Left ventricle myocardium inferior (tissue), 1 donor: ENCODE measurements at places on chromosomes 12 and 14.

DNA sequence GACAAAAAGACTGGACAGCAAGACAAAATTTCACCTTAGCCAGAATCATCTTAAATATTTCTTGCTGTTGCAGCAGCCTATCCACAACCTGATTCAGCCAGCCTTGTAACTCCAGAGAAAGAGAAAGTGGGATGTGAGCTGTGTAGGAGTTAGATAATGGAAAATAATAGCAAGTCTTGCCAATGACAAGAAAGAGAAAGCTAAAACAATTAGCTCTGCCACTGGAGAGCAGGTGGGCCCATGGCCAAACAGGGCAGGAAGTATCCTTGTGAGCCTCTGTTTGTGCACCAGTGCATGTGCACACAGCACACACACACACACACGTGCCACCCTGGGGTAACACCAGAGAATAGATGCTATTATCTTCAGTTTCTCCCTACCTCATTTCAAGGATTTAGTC, 106.0 kb upstream of the CCDC196 start:
- DNase-seq: no peak

DNA sequence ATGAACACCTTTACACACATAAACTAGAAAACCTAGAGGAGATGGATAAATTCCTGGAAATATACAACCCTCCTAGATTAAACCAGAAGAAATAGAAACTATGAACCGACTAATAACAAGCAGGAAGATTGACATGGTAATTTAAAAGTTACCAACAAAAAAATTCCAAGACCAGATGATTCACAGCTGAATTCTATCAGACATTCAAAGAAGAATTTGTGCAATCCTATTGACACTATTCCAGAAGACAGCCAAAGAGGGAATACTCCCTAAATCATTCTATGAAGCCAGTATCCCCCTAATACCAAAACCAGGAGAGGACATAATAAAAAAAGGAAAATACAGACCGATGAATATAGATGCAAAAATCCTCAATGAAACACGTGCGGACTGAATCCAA, 102.6 kb upstream of the KRR1 start:
- no peak for DNase-seq

DNA sequence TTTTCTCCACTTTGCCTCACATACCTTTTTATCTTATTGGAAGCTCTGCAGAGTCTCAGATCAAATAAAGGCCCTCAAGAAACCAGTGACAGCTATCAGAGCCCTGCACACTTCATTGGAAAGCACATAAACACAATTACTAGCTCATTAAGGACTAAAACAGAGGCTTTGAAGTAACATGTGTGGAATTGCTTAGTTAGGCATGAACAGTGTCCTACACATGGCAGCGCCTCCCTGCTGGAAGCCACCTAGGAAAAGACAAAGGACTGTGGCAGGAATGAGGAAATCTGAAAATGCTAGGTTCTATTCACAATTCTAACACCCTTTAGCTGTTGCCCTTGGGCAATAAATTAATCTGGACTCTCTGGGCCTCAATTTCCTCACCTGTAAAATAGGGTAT, 89.4 kb downstream of the SUDS3 start:
- no peak for DNase-seq

GRCh38 chr12:126051611-126052107, 986.4 kb downstream of the AACS start:
- DNase-seq: no peak

DNA sequence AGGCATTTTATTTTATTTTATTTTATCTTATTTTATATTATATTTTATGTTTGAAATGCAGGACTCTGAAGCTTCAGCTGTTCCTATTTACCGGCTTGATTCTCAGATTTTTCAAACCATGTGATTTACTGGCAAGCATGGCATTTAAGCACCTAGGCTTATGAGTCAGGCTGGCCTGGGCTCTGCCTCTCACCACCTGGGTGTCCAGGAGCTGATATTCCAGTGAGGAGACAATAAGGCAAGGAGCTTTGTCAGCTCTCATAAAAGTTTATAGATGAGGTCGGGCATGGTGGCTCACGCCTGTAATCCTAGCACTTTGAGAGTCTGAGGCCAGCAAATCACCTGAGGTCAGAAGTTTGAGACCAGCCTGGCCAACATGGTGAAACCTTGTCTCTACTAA, 2.1 kb downstream of the DAO start:
- DNase-seq: no peak

DNA sequence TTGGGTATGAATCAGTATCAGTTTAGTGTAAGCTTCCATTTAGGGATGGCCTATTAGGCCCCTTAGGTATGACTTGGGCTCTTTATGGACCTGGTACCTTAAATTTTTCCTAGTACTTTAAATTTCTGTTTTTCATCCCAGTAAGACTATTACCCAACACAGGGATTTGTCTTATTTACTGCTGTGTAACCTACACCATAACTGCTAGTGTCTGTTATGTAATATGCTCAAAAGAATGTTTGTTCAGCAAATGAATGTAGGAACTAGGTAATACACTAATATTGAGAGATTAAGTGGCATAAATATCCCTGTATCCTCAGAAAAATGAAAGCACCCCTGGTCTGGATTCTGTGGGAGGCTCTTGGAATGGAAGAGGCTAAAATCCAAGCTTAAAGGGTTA, 63.7 kb upstream of the YARS2 start:
- DNase-seq: no peak

GRCh38 chr12:82955043-82955442, 268.3 kb downstream of the TMTC2 start:
- no peak for DNase-seq

DNA sequence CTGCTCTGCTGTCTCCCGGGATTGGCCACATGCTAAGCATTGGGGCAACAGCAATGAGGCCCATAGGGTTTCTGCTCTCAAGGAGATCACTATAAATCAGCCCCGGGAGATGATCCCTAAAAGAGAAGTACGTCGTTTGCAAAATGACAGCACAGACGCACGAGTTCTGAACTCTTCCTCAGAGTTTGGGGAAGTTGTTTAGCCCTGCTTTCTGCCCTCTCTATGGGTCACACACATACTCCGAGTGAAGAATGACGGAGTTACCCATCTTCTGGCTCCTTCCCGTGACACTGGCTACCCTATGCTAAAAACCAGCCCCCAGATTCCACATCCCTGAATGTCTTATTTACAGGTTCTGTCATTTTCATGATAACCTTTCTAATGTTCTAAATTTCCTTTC, 258.0 kb upstream of the PLEKHG7 start:
- DNase-seq: no peak

DNA sequence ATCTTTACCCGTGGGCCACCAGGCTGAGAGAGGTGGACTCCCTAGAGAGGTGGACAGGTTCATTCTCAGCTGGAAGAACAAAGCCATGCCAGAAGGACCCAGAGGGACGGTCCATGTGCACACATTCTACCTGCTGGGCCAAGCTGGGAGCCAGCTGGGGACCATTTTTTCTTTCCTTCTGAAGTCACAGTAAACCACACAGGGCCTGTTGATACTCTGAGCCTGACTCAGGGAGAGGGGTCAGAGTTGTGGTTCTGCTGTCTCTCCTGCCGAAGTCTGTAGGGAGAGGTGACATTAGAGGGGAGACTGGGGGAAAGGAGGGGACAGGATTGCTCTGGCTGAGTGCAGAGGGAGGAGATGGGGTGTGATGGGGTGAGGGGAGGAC, 148.6 kb downstream of the TSPAN9 start:
- no peak for DNase-seq

DNA sequence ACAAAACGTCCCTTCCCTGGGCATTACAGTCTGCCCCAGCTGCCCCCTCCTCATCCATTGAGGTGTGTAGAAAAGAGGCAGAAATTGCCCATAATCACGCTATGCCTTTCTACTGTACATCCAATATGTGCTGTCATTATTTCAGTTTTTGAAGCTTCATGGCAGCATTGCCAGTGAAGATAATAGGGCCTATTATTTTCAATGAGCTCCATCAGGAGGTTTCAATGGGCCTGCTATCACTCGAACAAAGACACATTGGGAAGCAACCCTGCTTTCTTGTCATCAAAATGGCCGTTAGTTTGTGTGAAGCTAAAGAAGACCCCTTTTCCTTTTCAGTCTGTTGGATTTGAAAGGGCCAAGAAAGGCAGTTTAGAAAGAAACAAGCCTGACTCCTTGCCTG, 653.8 kb downstream of the NOVA1 start:
- no peak for DNase-seq

DNA sequence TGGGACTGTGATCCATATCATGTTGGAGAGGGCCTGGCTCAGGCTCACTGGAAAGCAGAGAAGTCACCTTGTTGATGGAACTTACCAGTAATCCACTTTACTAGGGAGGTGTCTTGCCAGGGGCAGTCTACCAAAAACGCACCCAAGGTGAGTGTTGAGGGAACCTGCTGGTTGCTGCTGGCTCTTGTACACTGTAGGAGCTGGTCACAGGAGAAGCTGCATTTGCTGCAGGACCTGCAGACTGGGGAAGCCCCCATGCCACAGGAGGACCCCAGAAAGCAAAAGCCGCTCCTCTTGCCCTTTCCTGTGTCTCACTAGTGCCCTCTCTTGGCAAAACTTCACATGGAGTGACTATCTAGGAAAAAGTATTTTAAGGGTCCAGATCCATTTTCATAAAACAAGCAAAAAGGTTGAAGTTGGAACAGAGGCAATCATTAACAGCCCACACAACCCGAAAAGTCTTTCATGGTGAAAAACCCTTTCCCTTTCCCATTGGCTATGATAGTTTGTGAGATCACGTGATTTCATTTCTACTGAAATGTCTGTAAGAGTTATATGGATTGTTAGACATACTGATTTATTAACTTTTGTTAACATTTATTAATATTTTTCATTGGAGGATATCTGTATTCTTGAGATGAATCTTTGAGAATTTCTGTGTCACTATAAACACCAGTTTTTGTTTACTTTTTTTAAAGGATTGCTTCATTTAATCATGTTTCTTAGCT, 59.2 kb downstream of the RASSF8 start:
- DNase-seq: no peak

DNA sequence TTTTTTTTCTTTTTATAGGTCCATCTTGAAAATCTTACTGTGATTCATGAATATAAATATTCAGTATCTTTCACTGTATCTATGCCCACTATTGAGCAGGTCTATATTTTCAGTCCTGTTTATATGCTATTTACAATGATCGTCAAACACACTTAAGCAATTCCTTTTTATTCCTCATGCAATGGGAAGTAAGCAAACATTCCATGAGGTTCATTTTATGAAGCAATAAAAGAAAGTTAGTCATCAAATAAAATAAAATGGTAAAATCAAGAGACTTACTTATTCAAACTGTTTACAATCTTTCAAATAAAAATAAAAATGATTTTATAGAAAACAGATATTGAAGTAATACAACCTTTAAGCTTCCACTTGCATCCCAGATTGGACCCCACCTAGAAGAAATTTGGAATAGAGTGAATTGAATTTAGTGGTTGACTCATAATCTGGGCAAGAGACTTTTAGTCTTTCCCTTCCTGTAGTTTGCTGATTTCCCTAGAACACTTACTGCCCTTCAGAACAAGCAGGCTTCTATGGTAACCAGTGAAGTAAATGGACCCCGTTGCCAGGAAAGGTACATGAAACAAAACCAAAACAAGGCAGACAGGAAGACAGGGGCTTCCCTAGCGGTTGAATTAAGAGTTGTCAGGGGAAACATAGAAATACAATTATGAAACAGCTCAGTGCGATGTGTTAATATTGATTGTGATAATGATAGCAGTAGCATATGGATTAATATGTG, 241.0 kb upstream of the ATP2B1 start:
- no peak for DNase-seq

- DNase-seq: no peak
Measured at GRCh38 chr12:101116911-101117310, 93.1 kb downstream of the SLC5A8 start.

GRCh38 chr14:91830777-91831176, 36.6 kb downstream of the TC2N start:
- DNase-seq: no peak

DNA sequence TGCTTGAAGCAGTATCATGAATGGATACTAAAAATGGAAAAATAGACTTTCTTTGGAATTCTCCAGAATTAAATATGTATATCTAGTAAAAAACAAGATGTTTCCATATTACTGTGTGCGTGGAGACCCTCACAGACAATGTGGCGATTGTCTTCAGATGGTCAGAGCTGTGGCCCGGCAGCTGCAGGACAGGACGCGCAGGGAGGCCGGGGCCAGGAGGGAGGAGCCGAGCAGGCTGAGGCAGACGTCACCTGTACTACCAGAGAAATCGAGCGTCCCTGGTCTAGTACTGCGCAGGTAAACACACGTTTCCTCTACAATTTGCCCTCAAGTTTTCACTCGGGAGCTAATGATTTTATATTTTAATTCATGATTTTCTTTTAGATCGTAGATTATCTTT, 22.8 kb downstream of the DDX51 start:
- DNase-seq: no peak

DNA sequence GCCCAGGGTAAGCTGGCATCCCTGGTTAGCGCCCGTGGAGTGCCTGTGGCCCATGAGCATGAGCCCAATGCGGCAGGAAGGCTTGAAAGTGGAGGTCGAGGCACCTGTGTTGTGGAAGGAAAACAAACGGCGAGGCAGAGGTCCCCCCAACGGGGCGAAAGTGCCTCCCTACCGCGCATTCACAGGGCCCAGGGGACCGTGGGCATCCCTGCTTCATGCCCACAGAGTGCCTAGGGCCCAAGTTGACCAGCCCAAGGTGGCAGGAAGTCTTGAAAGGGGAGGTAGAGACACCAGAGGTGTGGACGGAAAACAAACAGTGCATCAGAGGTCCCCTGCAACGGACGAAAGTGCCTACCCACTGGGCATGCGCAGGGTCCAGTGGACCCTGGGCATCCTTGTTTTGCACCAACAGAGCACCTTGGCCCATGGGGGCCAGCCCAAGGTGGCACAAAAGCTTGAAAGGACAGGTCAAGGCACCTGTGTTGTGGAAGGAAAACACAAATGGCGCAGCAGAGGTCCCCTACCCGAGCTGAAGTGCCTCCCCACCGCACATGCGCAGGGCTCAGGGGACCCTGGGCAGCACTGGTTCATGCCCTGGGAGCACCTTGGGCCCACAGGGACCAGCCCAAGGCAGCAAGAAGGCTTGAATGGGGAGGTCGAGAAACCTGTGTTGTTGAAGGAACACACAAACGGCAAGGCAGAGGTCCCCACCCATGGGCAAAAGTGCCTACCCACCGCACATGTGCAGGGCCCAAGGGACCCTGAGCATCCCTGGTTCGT, 377.5 kb downstream of the ALG10 start:
- DNase-seq: peak; percentile 4

- no peak for DNase-seq
Measured at GRCh38 chr12:29425722-29426121, 44.8 kb upstream of the ERGIC2 start.

DNA sequence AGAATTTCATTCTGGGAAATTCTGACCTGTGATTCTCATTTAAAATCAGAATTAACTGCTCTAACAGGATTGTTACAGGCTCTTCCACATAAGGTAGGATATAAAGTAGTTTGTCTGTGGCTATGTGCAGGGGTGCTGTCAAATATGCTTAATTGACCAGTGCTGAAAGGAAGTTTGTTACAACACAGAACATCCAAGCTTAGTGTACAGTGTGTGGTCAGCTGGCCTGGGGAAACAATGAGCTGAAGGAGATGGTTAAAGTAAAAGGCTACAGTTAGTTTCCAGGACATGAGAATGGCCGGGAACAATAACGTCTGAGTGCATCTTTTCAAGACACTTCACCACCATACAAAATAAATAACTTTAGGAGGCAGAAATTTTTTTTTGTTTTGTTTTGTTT, 68.0 kb downstream of the PKP2 start:
- DNase-seq: no peak
